ENCODE measurements at places on chromosomes 7 and 10.

- DNase-seq: no peak
Measured at GRCh38 chr7:143988976-143989745, 11.0 kb upstream of the OR6B1 start.

DNA sequence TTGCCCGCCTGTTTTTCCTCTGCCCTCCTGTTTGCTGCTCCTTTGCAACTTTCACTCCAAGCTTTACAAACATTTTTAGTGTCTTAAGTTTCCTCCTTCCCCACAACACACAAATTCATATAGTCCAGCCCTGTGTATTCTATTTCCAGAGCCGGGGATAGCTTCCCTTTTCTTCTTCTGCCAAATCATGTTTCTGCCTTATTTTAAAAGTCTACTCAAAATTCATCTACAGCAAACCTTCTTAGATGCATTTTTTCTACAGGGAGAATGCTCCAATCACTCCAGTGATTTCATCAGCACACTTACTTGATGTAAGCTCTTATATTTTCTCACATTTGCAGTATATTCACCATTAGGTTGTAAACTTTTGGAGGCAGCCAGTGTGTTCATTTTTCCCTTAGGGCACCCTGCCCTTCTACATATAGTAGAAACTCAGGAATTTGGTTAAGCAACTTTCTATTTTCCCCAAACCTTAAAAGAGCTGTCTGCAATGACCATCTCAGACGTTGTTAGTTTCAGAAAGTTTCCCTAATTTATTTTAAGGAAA is 12.4 kb upstream of the ACTA2 start:
- DNase-seq: no peak

- DNase-seq: no peak
Measured at GRCh38 chr7:112080441-112080840, 125.8 kb downstream of the DOCK4 start.

DNA sequence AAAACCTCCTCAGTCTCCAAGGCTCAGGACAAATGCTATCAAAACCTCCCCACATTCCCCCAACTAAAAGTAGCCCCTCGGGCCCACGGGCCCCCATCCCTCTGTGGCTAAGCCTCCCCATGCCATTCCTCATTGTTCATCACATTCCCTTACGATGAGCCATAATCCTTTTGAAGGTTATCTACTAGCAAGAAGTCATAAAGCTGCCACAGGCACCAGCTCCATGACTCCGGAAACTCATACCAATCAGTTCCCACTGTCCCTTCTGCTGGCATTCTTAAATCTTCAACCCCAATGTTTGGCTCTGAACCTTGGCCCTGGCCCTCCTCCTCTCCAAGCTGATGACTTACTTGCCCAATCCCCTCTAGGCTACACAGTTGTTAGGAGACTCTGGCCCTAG is 19.4 kb upstream of the TM9SF3 start:
- DNase-seq: no peak

GRCh38 chr7:91082852-91083495 is 181.3 kb upstream of the FZD1 start:
- no peak for DNase-seq

GRCh38 chr10:47378606-47379444 is 5.3 kb downstream of the ZNF488 start:
- DNase-seq: no peak

DNA sequence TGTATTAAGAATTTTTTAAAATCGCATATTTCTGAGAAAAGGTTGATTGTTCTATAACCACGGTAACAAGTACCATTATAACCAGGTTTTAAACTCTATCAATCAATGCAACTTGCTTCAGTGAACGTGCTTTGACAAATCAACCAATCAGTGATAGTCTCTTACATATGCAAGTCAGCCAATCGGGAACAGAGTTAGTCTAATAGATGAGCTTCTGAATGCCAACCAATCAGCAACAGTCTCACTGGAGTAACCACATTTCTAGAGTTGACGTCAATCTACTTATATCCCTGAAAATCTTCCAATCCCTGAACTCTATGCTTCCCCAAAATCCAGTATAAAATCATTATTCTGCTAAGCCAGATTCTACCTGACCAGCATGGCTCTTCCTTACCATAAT is 44.7 kb upstream of the TRUB1 start:
- no peak for DNase-seq

- no peak for DNase-seq
Measured at GRCh38 chr7:69681181-69681580, 82.9 kb downstream of the AUTS2 start.

DNA sequence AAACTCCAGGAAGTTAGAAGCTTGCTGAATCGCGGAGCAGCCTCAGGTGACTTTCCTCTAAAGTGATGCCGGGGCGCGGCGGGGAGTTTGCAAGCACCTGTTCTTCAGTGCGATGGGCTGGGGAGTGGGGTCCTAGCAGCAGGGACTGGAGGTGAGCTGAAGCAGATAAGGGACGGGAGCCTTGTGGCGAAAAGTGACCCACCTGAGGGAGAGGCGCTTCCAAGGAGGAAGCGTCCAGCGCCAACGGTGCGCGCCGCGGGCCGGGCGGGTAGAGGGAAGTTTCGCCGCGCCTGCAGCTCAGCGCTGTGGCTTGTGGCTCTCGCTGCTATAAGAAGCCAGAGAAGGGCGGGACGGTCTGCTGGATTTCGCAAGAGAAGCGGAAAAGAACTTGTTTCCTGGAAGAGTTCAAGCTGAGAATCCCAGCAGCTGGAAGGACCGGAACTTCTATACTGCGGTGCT is at the start of gene STEAP4:
TSS of gene STEAP4 (minus strand) at position 305 of the 459 bp plus-strand sequence. CDS start 22,625 bp downstream, outside the sequence.
- DNase-seq: no peak

GRCh38 chr10:75136346-75136745 is 24.9 kb downstream of the SAMD8 start:
- DNase-seq: no peak

DNA sequence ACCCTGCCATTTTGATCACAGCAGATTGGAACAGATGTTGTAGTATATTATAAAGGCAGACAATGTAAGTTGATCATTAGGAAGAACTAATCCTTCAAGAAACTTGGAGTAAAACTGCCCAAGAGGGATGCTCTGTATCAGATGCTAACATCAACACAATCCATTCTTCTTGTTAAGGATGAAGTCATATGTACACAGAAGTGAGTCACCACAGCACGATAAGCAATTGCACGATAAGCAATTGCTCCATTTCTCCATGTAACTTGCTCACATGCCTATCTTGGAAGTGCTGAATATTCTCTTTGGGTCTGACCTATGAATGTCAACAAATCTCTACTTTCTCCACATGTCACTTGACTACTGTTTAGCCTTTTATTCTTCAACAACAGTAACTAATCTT is 41.5 kb upstream of the DMTF1 start:
- no peak for DNase-seq

DNA sequence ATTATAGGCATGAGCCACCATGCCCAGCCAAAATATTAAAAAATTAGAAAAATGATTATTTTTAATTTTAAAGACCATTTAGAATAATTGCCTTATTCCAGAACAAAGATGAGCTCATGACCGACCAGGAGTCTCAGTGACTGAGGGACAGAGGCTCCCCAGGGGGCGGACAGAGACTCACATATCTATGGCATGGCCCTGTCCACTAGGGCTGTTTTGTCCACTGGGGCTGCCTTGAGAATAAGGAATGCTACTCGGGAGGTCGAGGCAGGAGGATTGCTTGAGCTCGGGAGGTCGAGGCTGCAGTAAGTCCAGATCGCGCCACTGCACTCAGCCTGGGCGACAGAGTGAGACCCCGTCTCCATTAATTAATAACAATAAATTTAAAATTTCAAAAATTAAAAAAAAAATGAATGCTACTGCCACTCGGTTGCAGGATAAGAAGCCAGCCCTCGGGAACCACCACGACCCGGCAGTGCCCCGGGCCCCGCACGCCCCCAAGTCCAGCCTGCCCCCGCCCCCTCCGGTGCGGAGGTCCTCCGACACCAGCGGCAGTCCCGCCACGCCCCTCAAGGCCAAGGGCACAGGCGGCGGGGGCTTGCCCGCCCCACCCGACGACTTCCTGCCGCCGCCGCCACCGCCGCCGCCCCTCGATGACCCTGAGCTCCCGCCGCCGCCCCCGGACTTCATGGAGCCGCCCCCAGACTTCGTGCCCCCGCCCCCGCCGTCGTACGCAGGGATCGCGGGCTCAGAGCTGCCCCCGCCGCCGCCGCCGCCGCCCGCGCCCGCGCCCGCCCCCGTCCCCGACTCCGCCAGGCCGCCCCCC is 128.6 kb downstream of the APBB1IP start:
- no peak for DNase-seq

- no peak for DNase-seq
Measured at GRCh38 chr7:70700055-70700940, 431.6 kb upstream of the GALNT17 start.

DNA sequence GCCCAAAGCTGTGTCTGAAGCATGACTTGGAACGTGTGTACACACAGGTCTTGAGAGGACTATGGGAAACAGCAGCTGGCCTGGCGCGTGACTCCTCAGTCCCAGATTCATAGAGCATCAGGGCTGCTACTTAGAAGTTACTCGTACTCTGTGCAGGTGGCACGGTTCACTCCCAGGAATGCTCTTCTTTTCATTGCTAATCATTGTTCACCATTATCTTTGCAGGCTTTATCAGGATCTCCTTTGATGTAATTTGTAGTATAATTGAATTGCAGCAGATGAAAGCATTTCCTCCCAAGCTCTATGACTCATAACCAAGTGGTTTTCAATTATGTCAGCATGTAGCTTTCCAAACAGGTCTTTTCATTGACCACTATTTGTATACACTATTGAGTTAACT is 938.9 kb downstream of the NRG3 start:
- no peak for DNase-seq

- DNase-seq: no peak
Measured at GRCh38 chr7:19369182-19369581, 224.0 kb upstream of the FERD3L start.

- DNase-seq: no peak
Measured at GRCh38 chr7:64686493-64687184, 20.7 kb downstream of the ZNF107 start.

DNA sequence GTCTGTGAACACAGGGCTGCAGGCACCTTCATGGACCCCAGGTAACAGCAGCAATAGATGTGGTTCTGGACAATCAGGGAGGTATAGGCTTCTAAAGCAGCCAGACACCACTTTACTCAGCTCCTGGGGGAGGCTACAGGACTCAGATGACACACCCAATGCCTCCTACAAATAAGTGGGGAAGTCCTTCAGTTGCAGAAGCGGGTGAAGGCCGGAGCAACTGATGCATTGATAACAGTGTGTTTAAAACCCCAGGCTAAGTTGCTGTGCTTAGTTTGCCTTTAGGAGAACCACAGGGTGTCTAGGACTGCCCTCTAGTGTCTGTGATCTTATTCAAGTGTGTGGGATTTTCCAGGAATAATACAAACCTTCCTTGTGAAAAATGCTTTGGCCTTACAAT is 5.9 kb upstream of the ITGA8 start:
- no peak for DNase-seq

DNA sequence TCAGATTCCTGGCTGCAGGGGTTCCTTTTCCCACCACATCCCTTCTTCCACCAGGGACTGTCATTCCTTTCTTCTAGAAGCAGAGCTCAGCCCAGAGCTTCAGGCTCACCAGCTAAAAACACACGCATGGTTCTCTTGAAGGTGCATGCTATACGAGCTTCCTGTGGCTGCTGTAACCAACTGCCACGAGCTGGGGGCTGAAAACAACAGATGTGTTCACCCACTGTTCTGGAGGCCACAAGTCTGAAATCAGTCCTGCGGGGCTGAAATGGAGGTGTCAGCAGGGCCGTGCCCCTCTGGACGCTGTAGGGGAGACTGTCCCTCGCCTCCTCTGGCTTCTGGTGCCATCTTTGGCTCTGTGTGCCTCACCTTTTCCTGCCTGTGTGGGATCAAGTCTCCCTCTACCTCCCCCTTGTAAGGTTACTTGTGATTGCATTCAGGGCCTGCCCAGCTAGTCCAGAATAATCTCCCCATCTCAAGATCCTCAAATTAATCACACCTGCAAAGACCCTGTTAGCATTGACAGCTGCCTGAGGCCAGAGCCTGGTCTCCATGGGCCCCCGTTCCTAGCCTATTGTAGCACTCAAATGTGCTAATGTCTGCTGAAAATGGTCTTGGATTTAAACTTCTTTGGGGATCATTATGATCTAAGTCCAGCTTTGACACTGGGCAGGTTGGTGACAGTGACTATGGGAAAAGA is 13.7 kb downstream of the RAB19 start:
- DNase-seq: no peak

GRCh38 chr10:78579995-78580394 is 488.8 kb upstream of the ZMIZ1 start:
- DNase-seq: no peak

- no peak for DNase-seq
Measured at GRCh38 chr7:116629051-116629463, 42.9 kb upstream of the MET start.

GRCh38 chr7:77899516-77899915 is 100.9 kb downstream of the PHTF2 start:
- no peak for DNase-seq

DNA sequence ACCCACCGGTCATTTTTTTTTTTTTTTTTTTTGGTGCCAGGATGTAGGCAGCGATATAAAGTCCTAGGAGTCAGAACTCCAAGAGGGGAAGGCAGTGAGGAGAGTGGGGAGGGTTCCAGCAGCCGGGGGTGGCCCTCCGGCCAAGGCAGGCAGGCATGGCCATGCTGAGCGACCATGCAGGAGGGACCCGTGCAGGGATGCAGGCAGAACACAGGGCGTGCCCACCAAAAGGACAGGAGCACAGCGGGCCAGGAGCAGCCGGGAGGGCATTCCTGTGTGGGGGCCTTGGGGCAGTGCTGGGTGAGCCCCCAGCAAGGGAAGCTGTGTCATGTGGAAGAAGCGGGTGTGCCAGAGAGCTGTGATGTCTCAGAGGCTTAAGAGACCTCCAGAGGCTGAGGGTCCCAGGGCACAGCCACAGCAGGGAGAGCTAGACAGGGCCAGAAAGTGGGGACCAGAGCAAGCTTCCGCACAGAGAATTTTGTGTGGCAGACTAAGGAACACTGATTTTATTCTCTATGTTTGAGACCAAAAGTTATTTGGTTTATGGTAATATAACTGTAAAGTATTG is 5.7 kb downstream of the ZFAND2A start:
- DNase-seq: no peak

GRCh38 chr7:36390199-36391090 is 783 bp downstream of the ANLN start:
- no peak for DNase-seq

All from stimulated activated CD4-positive, alpha-beta T cell treated with anti-CD3 and anti-CD28 coated beads, Interleukin-1b, Interleukin-23, amount 100 ng/mL, for 1 hour (primary cell).